ENCODE measurements at places on chromosomes 5 and 9.

DNA sequence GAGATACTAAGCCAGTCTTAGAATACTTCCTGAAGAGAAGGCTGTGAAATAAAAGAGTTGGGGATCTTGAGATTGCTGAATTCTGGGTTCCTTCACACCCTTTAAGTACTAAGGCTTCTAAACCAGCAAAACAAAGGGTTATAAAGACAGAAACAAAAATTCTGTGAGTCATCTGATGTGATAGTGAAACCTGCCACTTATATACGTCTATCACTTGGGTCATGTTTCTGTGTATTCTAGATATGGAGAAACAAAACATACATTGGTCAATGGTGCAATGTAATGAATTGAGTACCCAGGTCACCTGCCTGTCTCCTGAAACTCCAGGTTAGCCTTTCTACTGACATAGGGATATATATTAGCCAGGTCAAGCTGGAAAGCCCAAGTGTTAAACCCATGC lies 319.3 kb upstream of the GRAMD2B start:
- no peak for DNase-seq

- peak; percentile 58 for DNase-seq
Measured at GRCh38 chr5:123610665-123611405, 98.9 kb downstream of the CSNK1G3 start.

GRCh38 chr5:136210259-136210658 lies 17.3 kb upstream of the SMIM32 start:
- no peak for DNase-seq

DNA sequence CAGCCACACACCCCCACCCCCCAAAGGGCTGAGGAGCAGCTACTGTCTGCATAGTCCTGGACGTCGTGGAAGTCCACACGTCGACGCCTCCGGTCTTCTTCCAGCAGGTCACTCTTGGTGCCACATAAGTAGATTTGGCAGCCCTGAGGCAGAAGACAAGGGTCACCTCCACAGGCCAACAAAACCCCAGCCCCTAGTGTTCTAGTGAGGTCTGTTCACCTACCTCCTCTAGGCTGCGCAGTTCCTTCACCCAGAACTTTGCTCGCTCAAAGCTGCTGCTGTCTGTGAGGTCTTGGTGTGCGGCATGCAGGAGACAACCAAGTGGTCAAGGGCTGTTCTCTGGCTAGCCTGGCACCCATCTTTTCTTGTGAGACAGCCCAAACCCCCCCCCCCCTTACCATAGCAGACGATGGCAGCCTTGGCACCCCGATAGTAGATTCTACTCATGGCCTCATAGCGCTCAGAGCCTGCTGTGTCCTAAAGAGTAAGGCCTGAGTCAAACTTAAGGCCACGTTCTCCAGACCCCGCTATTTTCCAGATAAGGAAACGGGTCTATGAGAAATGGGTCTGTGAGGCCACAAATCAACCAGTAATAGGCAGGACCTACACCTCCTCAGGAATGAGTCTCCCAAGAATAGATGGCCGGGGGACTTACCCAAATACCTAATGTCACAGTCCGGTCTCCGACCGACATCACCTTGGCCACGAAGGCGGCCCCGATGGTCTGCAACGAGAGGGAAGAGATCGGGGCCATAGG lies 987 bp downstream of the RAB24 start:
- no peak for DNase-seq

GRCh38 chr5:127649018-127649439 lies at the start of gene CTXN3:
CTXN3 (plus strand) TSS chr5:127649082; CDS start chr5:127657522, 8,440 bp downstream.
- peak; percentile 98 for DNase-seq

GRCh38 chr5:24475101-24475500 lies 169.7 kb downstream of the CDH10 start:
- no peak for DNase-seq
